ENCODE measurements at places on chromosomes 4 and X.

DNA sequence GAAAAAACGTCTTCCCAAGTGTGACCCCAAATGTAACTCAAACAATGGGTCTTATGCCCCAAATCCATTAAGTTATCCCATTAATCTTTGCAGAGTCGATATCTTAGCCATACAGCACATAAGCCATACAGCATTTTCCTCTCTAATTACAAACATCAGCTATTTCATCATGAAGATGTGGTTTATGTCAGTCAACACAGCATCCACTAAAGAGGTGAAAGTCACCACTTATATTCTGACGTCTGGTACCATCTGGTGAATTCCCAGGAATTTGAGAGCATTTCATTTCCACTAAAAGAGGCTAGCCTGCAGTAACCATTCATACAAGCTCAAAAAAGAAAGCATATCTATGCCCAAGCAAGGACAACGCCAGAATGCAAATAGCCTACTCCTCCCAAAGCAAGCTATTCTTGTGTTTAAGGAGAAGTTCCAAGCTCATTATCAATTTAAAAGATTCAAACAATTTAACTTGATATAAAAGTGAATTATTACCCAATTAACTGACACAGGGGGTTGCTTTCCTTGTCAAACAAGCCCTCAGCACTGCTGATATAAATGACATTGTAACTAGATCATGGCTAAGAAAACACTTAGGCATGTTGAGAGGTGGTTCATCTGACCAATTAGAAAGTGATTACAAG lies 203.3 kb downstream of the ANTXR2 start:
- DNase-seq: no peak

GRCh38 chr4:4334798-4335520 lies 44.9 kb downstream of the ZBTB49 start:
- peak; percentile 54 for DNase-seq

DNA sequence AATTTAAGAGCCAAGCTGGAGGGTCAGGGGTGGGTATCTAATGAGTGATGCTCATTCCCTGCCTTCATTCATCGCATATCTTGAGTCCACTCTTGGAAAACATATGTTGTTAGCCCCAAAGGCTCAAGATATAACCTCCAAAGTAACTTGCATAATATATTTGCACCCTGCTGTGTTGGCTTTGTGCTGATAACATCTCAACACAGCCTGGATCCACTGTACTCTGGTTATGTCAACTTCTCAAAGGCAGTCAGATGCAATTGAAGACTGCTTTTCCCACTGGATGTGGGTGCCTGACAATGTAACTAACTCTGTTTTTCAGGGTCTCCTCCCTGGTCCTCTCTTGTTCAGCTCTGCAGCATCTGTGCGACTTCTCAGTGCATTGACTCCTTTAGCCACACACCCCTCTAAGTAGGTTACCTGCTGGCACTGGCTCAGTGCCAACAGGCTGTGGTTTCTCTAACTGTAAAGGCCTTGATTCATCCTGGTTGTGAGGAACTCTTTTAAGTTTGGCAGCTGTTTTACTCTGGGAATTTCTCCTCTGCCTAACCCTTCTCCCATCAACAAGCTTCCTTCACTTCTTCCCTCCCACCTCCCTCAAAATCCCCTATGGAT lies 28.1 kb downstream of the SLC16A2 start:
- DNase-seq: no peak

GRCh38 chr4:137274404-137274803 lies 257.9 kb downstream of the PCDH18 start:
- DNase-seq: no peak

- no peak for DNase-seq
These were observed 172.5 kb downstream of the RAP1GDS1 start for GRCh38 chr4:98433691-98434090.

DNA sequence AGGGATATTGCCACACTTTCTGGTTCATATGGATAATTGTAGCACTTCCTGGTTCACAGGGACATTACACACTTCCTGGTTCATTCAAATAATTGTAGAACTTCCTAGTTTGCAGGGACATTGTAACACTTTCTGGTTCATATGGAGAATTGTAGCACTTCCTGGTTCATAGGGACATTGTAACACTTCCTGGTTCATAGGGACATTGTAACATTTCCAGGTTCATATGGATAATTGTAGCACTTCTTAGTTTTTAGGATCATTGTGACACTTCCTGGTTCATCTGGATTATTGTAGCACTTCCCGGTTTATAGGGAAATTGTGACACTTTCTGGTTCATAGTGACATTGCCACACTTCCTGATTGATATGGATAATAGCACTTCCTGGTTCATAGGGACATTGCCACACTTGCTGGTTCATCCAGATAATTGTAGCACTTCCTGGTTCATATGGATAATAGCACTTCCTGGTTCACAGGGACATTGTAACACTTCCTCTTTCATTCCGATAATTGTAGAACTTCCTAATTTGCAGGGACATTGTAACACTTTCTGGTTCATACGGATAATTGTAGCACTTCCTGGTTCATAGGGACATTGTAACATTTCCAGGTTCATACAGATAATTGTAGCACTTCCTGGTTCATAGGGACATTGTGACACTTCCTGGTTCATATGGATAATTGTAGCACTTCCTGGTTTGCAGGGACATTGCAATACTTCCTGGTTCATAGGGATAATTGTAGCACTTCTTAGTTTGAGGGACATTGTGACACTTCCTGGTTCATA lies 59.2 kb upstream of the CD99 start:
- DNase-seq: no peak

- no peak for DNase-seq
These were observed 342.5 kb upstream of the GATB start for GRCh38 chr4:152103181-152103901.

DNA sequence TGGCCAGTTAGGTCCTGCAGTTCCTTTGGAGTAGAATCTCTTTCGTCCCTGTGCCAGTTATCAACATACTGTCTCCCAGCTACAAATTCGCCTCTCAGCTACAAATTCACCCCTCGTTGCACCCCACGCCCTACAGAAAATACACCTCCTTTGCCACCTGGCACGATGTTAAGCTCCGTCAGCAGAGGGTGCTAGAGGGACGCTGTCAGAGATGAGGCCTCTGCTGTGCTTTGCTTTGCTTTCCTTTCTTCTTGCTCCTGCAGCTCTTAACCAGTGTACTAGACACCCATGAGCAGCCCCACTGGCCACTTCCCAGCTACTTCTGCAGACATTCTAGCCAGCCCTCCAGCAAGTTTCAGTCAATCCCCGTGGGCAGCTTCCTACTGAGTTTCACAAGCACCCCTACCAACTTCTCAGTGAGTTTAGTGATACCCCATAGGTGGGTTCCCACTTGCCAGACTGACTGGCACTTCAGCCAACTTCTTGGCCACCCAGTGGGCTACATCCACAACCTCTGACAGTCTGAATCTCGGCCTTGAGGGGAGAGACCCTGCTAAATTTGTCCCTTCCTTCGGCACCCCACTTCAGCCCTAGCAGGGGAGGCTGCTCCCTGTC lies 21.8 kb downstream of the HAUS3 start:
- peak; percentile 75 for DNase-seq

- no peak for DNase-seq
These were observed 24.2 kb downstream of the SMC1A start for GRCh38 chrX:53398216-53398615.

DNA sequence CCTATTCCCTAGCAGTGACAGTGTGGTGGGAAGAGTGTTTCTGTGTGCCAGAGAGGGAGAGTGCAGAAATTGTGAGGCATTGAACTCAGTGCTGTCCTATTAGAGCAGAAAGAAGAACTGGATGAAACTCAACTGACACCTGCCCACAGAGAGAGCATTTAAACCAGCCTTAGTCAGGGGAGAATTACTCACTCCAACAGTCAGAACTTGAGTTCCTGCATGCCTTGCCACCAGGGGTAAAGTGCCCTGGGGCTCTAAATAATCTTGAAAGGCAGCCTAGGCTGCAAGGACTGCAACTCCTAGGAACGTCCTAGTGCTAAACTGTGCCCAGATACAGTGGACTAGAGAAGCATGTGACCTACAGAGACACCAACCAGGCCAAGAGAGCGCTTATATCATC lies 12.8 kb downstream of the CYSLTR1 start:
- DNase-seq: peak; percentile 34

- DNase-seq: no peak
These were observed 21.0 kb downstream of the ATP2B3 start for GRCh38 chrX:153538424-153538823.

GRCh38 chrX:49754233-49754857 lies 58.6 kb upstream of the PAGE1 start:
- DNase-seq: peak; percentile 55

DNA sequence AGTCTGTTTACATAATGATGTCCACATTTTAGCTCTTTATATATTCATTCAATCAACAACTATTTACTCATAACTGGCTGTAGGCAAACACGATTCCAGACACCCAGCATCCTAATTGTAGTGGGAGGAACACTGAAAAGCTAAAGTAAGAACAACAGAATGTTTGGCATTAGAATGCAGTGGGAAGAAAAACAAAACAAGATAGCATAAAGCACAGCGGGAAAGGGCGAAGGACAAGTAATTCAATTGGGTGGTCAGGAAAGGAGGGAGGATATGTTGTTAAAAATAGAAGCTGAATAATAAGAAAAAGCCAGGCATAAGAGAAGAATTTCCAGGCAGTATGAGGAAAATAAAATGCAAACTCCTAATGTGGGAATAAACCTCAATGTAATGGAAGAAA lies 189.5 kb upstream of the FAT4 start:
- DNase-seq: no peak

GRCh38 chrX:98931216-98931615 lies 1478.9 kb downstream of the PCDH19 start:
- no peak for DNase-seq

DNA sequence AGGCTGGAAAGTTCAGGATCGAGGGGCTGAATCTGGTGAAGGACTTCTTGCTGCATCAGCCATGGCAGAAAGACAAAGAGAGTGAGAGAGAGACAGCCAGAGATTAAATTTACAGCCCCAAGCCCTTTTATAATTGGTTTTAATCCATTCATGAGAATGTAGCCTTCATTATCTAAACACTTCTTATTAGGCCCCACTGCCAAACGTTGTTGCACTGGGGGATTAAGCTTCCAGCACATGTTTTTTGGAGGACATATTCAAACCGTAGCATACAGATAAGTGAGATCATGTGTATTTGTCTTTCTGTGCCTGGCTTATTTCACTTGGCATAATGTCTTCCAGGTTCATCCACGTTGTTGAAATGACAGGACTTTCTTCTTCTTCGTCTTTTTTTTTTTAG lies 524.7 kb downstream of the SPRY1 start:
- DNase-seq: no peak

DNA sequence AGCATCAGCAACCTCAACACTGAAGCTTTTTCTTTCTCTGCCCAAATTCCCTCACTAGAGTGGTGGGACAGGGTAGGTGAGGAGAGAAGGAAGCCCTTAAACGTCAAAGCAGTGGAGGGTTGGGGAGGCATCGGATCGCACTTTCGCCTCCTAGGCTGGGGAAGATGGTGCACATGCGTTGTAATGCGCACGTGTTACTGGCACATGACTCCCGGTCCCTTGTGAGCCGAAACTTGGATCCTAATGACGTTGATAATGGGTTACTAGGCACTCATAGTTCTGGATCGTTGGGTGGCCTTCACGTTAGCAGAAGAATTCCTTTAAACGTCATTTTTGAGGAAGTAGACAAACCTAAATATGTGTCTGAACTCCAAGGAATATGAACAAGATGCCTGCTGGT lies at the start of gene CBLL2:
CBLL2 (plus strand) TSS at position 301 of the 400 bp plus-strand sequence; CDS start at position 380, 79 bp downstream.
- no peak for DNase-seq

GRCh38 chr4:1384675-1385372 lies 21.4 kb downstream of the NKX1-1 start:
- DNase-seq: no peak

GRCh38 chr4:94428884-94429283 lies 22.9 kb upstream of the PDLIM5 start:
- no peak for DNase-seq

- DNase-seq: no peak
These were observed 161.6 kb upstream of the HCCS start for GRCh38 chrX:10949541-10949940.

- no peak for DNase-seq
These were observed 86.2 kb downstream of the MAMLD1 start for GRCh38 chrX:150449313-150449712.

DNA sequence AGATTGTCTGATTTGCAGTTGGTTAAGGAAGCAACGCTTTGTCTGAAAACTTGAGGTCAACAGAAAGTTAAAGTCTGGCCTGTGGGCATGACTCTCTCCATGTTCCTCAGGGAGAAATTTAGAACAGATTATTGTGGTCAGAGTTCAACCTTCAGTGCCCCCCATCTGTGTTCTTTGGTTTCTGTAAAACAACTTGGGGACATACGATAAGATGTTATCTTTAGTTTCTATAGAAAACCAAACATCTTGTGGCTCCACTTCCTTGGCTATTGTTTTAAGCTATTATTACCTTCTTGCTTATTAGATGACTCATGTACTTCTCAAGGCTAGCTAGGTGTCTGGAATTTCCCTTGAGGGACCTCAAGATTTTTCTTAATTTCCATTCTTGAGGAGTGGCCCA lies 507.7 kb downstream of the PDHA2 start:
- DNase-seq: no peak
